ENCODE measurements at places on chromosomes 16 and 17.

- DNase-seq, result no peak
These were observed 146.8 kb downstream of the SOX9 start for GRCh38 chr17:72267601-72268000.

DNA sequence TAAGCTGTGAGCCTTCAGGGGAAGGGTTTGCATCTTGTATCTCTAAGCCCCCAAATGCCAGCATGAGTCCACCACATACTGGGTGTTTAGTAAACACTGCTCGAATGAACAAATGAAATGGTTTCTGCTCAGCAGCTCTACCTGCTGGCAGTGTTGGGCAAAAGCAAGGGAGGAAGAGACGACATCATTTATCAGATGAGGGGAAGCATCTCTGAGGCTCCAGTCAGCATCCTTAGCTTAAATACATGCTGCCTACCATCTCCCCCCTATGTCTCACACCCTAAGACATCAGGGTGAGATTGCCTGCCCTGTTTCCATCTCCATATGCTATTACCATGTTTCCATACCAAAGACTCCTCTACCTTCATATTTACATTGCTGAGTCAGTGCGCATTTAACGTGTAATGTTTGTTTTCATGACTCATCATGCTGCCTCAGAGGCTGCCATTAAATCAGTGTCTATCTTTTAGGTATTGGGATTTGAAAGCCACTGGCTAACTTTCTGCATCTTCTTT lies 379.8 kb downstream of the UTP18 start:
- no peak for DNase-seq

GRCh38 chr16:68064791-68065365 lies 20.3 kb upstream of the NFATC3 start:
- DNase-seq, result no peak

DNA sequence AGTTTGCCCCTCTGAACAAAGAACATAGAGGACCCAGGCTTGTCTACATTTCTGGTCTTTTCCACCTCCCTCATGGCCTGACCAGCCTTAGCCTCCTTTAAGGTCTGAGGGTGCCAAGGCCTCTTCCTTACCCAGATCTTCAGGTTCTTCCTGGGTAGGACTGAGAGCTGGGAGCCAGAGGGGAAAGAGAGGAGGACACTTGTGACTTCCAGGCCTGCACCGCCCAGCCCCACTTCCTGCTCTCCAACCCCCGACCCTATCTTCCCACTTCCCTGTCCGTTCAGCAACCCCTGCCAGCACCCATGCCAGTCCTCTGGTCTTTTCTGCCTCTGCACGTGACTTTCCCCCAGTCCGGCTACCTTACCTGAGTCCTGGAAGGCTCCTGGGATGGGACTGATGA lies 534 bp downstream of the PRSS36 start:
- no peak for DNase-seq

DNA sequence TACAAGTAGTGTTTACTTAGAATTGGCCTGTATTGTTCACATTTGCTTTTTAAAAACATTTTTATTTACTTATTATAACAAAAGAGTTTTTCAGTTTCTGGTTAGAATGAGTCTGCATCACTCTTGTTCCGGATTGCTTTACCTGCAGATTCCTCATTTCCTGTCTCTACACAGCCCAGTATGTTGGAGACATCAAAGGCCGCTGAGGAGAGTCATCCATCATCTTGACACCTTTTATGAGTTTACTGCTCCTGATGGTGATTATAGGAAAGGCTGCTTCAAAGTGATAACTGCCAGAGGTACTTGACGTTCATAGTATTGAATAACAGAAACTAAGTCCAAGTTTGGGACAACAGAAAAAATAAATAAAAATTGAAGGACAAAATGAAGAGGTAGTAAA lies 490.5 kb upstream of the CA10 start:
- no peak for DNase-seq

DNA sequence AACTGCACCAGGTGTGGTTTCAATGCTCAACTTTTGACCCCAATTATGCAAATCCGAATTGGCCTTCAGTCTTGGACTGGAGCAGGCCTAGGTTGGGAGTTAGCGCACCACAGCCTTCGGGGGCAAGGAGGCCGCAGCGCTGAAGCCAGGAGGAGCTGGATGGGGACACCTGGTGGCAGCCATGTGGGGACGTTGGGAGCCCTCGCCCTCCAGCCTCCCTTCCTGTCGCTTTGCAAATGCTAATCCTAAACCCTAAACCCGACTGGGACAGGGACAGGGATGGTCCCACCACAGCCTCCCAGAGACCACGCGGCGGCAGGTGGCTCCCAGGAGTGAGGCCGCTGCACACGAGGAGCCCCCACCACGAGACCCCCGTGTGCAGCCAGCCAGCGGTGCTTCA lies 58.7 kb downstream of the KLHDC4 start:
- no peak for DNase-seq

DNA sequence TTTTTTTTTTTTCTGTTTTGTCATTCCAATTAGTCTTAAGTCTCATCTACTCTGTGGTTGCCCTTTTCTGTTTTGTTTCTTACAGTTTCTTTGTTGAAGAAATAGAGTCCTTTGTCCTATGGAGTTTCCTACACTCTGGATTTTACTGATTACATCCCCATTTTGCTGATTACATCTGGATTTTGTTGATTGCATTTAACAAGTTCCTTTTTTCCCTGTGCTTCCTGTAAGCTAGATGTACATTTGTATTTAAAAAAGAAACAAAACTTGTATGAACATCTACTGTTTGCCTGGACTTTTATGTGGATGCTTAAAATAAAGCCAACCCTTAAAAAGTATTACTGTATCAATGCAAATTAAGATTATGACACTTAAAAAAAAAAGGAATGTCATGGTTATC lies 147.6 kb downstream of the CHD9 start:
- DNase-seq, result no peak

- DNase-seq, result no peak
These were observed 33.8 kb upstream of the SBK1 start for GRCh38 chr16:28258567-28258966.

DNA sequence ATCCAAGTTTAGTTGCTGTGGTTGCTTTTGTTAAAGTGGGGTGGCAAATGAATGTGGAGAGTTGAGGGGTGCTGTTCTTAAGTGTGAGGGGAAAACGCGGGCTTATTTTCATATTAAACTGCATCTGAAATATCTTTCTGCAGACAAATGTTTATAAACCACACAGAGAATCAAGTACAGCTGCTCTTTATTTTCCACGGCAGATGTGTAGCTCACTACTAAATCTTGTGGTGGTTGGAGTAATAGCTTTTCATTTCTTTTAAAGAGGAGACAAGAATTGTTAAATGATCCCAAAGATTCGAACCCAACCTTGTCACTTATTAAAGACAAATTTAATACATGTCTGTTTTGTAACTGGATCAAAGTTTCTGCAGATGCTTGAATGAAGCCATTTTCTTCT lies 2.1 kb downstream of the CLTC start:
- no peak for DNase-seq

DNA sequence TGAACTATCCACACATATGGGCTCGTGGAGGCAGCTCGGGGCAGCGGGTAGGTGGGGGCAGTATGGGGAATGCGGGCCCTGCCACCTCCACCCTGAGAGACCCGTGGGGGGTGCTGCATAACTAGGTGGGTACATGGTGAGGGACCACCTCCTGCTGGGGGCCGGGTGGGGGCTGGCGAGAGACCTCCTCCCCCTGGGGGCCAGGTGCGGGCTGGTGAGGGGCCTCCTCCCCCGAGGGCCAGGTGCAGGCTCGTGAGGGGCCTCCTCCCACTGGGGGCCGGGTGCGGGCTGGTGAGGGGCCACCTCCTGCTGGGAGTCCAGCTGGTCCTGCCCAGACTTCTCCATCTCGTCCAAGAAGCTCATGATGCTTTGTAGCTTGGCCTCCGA lies 25.4 kb downstream of the CEP131 start:
- no peak for DNase-seq

DNA sequence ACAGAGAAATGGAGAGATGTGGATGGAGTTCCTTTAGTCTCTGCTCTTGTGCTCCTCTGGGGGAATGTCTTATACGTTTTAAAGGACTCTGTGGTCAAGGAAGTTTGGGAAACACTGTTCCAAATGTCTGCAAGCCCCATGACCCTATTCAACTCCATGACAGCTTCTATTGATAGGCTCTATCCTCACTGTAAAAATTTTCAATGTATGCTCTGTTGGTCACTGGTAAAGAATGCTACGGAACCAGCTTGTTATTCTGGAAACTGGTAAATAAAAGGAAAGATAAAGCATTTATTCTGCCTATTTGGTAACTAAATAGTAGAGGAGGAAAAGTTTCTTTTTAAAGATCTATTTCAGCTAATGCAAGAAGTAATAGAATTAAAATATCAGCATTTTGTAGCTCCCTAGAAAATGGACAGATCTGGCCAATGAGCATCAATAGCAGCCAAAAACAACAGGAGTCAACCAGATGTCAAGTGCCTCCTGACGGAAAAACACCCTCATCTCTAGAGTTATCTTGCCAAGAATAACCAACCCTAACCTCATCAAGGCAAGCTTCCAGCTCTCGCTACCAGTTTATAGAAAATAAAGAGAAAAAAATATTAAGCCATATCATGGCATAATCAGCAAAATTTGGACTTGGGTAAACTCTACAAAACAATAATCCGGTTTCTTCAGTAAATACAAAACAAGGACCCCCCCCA lies 16.1 kb downstream of the GDE1 start:
- DNase-seq, result no peak

GRCh38 chr17:6021011-6021400 lies 49.2 kb upstream of the WSCD1 start:
- no peak for DNase-seq

DNA sequence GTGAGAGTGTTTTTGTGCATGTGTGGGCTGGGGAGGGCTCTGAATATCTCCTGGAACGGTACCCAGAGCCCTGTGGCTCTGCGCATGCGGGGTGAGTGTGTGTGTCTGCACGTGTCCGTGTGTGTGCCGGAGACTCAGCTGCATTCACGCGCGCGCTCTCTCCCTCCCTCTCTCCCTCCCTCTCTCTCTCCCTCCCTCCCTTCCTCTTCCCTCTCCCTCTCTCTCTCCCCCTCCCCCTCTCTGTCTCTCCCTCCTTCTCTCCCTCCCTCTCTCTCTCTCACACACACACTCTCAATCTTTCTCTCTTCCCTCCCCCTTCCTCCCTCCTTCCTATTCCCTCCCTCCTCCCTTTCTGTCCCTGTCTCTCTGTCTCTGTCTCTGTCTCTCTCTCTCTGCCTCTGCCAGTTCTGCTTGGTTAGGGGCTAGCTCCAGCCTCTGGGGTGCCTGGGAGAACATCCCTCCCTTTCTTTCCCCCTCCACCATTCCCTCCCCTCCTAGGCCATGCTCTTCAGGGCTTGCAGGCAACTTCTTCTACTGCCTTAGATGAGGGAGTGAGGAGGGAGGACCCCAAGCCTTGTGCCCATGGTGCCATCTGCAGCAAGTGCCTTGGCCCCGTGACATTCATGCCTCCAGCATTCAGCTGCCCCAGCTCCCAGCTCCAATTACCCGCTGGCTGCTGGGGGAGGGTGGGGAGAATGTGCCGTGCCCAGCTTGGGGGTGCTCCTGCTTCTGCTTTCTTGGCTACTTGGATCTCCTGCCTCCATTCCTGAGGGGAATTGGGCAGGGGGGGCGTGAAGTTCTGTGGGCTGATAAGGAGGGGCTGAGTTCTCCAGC lies 6.4 kb downstream of the THRA start:
- DNase-seq, result peak; percentile 42

DNA sequence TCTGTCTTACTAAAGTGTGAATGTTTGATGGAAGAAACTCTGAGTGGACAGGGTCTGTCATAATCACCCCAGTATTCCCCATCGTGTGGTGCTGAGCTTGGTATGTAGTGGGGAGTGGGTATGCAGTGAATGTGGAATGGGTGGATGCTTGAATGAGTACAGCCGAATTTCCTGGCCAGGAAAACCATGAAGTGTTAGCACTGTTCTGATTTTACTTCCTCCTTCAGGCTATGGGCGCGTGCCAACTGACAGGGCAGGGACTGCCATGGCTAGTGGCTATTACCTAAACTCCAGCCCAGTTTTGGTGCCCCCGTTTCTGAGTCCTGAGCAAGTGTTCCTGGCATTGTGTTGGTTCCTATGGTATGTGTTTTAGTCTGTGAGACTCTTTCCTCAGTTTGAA lies 48.6 kb downstream of the PRKCA start:
- DNase-seq, result no peak

DNA sequence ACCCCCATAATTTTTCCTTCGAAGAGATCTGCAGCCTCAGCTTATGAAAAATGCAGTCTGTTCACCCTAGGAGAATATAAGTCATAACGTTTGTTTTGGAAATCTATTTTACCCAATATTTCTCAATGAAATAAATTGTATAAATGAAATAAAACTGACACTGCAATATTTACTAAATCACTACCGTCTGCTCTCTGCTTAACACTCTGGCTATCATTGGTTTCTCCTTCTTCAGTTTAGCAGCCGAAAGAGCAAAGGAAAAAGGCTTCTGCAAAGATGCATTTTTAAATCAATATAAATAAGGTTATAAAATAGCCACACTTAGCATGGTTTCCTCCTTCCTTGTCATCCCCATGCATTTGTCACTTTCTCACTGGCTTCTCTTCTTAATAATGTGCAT lies 148.2 kb downstream of the SNX11 start:
- DNase-seq, result no peak

- no peak for DNase-seq
These were observed 39.0 kb downstream of the ADCY9 start for GRCh38 chr16:4077174-4077649.

DNA sequence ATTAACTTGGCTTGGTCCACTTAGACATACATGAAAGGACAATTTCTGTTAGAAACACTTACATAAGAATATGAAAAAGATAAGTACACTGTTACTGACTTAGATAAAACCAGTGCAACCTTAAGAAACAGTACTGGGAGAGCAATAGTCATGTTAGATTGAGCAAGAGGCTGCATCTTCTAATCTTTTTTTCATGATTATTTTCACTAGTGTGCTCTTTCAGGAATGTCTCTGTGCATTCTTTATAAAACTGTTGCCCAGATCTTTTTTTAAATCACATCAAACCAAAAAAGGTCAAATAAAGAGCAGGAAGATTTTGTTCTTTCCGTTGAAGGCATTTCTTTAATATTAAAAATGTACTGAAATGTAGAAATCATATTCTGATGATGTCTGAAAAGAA lies 100.7 kb upstream of the AXIN2 start:
- no peak for DNase-seq

- DNase-seq, result no peak
These were observed 10.0 kb downstream of the POLDIP2 start for GRCh38 chr17:28347261-28347891.

DNA sequence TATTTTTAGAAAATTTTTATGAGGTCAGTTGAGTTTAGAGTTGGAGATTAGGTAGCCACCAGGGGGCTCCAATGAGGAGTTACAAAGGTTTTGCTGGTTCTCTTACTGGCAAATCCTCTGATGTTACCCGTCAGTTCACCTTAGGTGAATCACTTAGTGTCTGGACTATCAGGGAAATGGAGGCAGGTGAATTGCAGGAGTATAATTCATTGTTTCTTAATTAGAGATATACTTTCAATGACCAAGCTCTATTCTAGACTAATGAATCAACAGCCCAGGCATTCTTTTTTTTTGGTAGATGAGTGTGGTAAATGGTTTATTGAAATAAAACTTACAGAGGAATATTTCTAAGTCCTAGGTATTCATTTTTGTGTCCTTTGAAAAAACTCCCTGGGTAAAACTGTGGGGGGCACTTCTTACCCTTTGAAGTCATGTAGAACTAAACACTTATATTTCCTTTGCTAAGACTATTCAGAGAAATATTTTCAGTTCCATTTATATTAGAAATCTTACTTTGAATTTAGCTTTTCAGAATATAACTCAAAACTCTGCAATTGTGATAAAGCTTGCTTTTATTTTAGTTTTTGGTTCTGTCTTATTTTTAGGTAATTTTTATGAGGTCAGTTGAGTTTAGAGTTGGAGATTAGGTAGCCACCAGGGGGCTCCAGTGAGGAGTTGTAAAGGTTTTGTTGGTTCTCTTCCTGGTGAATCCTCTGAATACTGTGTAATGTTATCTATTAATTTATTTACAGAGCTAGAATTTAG lies 17.7 kb downstream of the PSMD11 start:
- no peak for DNase-seq

- DNase-seq, result no peak
These were observed 35.7 kb downstream of the PLD6 start for GRCh38 chr17:17170346-17170985.
